ENCODE measurements at places on chromosomes 2 and 18.

GRCh38 chr2:30218814-30219213 lies 12.5 kb upstream of the LBH start:
- no peak for DNase-seq

GRCh38 chr2:113181258-113182051 lies 7.7 kb downstream of the PSD4 start:
- DNase-seq = no peak

GRCh38 chr2:62800618-62801017 lies 95.1 kb downstream of the EHBP1 start:
- DNase-seq = no peak

DNA sequence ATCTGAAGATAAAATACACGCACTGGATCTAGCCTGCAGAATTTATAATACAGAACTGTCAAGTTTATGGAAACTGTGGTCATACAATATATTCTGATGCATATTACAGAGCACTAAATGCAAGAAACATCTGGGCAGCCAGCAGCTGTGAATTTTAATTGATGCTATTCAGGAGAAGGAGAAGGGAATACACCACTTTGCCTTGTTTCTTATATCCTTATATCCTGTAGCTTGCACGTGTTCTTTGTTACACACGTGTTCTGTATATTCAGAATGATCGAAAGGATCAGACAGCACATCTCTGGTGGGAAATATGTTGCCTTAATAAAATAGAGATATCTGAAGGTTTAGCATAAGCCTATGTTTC lies 335.8 kb downstream of the AGPS start:
- DNase-seq = no peak

GRCh38 chr2:96135621-96136020 lies 2.7 kb downstream of the ASTL start:
- no peak for DNase-seq

- no peak for DNase-seq
Observed at GRCh38 chr2:73013936-73014335, 57.6 kb downstream of the SFXN5 start.

GRCh38 chr18:22378672-22379282 lies 38.9 kb downstream of the CTAGE1 start:
- no peak for DNase-seq

DNA sequence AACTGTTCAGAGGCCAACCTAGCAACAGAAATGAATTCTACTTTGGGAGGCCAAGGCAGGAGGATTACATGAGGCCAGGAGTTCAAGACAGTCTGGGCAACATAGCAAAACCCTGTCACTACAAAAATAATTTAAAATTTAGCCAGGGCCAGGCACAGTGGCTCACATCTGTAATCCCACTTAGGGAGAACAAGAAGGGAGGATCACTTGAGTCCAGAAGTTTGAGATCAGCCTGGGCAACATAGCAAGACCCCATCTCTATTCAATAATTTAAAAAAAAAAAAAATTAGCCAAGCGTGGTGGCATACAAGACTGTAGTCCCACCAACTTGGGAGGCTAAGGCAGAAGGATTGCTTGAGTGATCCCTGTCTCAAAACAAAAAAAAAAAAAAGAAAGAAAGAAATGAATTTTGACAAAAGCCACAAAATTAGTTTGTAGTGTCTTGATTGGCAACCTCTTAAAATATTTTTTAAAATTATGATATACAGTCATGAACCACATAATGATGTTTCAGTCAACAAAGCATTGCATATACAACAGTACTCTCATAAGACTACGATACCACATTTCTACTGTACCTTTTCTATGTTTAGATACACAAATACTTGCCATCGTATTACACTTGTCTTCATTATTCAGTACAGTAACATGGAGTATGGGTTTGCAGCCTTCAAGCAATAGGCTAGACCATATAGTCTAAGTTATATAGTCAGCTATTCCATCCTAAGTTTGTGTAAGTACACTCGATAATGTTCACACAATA lies 130.7 kb downstream of the ZFP36L2 start:
- no peak for DNase-seq

GRCh38 chr2:148362144-148362796 lies 282.3 kb upstream of the EPC2 start:
- DNase-seq = no peak

GRCh38 chr2:54724560-54725342 lies 1.3 kb downstream of the EML6 start:
- DNase-seq = no peak

GRCh38 chr2:74815941-74816340 lies 18.0 kb upstream of the HK2 start:
- DNase-seq = no peak

GRCh38 chr2:32067549-32067948 lies 4.2 kb downstream of the SPAST start:
- no peak for DNase-seq

DNA sequence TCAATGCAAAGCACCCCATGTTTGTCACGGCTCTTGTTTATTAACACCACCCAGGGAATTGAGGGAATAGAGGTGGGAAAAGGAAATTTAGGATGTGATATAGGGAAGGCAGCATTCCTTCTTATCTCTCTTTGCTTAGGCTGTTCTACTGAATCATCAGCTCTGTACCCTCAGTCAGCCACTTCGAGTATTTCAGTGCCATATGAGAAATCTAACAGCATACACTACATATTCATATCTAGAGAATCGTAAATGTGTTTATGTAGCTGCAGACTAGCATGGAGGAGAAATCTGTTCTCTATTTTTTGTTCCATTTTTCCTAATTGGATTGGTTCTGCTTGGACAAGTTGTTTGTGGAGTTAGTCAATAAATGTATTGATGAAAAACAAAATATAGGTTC lies 187.8 kb downstream of the CTNNA2 start:
- no peak for DNase-seq

GRCh38 chr2:237735798-237736197 lies 62.8 kb upstream of the RBM44 start:
- DNase-seq = no peak

- DNase-seq = no peak
Observed at GRCh38 chr18:21599585-21600525, 649 bp downstream of the ESCO1 start.

GRCh38 chr2:11738589-11739436 lies 7.6 kb upstream of the LPIN1 start:
- DNase-seq = no peak

- no peak for DNase-seq
Observed at GRCh38 chr2:120347396-120348060, 1.6 kb downstream of the INHBB start.

DNA sequence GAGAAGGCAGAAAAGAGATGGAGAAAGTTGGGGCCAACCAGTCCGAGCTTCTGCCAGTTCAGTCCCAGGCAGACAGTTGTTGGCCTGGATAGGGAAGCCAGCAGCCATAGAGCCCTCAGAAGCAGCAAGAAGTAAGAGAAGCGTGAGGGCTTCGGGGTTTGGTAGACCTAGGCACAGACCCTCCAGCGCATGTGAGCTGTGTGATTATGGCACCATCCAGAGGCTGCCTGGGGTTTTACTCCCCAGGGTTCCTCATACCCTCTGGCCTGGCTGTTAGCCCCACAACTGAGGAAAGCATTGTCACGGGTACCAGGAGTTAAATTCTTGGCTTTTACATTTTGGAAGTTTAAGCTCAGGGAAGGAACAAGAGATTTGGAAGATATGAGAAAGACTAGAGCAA lies 93.7 kb upstream of the RAB6C start:
- DNase-seq = no peak

DNA sequence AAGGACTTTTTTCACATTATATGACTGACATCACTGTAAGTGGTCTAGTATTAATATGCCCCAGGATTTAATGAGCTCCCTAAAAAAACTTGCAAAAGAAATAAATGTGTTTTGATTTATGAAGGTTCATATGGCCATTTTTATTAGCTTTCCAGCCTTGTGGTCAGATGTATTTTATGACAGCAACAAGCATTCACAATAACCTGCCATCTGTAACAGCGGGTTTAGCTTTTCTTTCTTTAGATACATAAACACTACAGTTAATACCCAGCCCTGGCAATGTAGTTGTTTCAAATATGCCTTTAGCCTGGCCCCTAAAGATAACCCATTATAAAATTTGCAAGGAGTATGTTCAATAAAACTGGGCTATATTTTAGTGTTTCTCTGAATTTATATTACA lies 1063.8 kb downstream of the SOCS6 start:
- DNase-seq = no peak

DNA sequence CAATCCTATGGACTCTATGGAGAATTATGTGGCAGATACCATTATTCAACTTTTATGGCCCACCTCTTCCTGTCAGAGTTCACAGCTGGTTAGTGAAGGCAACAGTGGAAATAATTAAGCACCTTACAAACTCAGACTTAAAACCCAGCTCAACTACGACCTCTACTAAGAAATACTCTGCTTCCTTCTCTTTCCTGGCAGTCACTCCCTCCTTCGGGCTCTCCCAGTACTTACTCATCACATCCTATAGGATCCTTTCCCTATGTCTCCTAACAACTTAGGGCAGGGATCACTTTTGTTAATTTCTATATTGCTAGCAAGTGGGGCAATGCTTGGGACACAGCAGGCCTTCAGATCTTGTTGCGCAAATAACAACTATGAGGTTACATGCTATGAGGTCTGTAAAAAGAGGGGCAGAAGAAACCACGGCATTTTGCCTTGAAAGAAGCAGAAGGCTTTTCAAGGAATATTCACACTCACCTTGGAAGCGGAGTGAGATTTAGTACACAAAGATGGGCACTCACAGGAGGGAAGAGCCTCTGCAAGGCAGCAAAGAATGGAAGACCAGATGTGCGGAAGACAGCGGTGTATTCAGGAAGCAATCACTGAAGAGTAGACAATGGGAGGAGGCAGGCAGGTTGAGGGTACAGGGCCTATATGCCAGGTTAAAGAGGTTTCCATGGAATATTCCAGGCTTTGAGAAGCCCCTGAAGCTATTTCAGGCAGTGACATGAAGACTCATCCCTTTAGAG lies 2.1 kb downstream of the STK39 start:
- DNase-seq = no peak

DNA sequence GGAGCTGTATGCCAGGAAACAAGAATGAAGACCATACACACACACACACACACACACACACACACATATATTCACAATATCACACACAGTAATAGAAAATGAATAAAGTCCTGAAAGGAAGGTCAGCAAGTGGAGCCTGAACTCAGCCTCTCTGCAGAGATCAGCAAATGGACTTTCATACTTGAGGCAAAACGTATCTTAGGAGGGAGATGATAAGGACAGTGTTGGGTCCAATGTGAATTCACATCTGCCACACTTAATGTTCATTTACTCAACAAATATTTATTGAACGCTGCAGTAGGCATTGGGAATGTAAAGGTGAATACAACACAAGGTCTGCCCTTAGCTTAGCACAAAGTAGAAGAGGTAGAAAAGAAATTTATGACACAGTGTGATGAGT lies 2.7 kb upstream of the MTLN start:
- no peak for DNase-seq

DNA sequence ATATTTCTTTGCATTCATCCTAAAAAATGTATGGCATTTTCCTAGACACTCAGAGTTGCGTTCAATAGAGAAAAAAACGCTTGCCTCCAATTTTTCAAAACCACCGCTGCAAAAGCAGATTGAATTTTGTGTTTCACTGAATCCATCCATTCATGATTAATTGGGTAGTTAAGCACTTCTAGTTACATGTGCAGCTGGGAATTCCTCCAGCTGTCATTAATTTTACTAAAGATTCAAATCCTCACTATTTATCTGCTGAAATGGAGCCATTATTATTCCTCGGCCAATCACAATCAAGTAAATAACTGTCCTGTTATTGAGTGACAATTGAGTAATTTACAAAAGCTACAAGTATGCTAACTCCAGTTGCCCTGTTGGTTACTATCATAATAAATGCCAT lies 75.8 kb upstream of the ARL5A start:
- DNase-seq = no peak

GRCh38 chr2:202669841-202670240 lies 35.1 kb downstream of the FAM117B start:
- no peak for DNase-seq

DNA sequence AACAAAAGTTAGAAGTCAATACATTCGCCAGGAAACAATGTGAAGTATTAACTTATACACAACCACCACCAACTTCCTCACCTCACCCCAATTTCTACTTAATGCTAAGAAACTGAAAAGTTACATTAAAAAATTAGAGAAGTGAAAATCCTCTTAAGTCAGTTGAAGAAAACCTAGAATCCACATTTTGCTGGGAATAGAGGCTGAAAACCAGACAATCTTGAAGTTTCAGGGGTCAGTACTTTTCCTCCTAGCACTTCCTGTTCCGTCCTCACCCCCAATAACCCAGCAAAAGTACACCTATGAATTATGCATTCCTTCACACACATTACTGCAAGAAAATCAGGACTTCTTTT lies 6.3 kb downstream of the YES1 start:
- no peak for DNase-seq

- DNase-seq = no peak
Observed at GRCh38 chr2:102782933-102783332, 21.1 kb downstream of the TMEM182 start.

DNA sequence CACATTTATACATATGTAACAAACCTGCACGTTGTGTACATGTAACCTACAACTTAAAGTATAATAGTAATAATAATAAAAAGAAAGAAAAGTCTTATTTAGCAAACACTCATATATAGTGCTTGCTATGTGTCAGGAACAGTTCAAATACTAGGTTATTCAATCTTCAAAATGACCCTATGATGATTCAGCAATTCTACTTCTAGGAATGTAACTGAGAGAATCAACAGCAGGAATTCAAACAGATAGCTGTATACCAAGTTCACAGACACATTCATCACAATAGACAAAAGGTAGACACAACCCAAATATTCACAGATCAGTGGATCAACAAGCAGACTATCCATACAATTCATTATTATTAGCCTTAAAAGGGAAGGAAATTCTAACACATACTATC lies 69.5 kb downstream of the MYO5B start:
- DNase-seq = no peak

- no peak for DNase-seq
Observed at GRCh38 chr2:239769554-239770245, 255.4 kb downstream of the NDUFA10 start.

DNA sequence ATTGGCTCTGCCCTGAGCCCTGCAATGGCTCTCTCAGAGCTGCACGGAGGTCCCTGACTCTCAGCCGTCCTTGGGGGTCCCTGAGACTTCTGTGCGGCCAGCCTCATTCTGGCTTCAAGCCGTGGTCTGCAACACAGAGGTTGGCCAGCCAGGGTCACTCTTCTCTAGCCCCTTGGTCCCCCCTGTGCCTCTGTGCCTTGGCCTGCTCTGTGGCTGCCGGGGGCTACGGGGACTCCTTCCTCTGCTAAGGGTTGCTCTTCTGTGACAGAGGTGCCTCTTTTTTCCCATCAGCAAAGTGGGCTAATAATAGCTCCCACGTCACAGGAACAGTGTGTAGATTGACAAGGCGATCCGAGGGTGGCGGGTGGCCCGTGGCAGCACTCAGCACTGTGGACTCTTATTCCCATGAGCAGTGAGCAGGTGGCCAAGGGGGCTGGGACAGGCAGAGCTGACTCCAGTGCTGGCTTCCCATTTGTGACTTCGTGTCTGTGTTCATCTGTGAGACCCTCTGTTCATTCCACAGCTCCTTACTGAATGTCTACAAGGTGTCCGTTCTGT lies 19.4 kb downstream of the INHBB start:
- no peak for DNase-seq
